OCI-LY7 (cell line): ENCODE measurements at places on chromosomes 4 and X. TPM values are rescaled to one million over a fixed set of nuclear protein-coding genes. Genes with fewer than 3 reads are reported as not detected.

DNA sequence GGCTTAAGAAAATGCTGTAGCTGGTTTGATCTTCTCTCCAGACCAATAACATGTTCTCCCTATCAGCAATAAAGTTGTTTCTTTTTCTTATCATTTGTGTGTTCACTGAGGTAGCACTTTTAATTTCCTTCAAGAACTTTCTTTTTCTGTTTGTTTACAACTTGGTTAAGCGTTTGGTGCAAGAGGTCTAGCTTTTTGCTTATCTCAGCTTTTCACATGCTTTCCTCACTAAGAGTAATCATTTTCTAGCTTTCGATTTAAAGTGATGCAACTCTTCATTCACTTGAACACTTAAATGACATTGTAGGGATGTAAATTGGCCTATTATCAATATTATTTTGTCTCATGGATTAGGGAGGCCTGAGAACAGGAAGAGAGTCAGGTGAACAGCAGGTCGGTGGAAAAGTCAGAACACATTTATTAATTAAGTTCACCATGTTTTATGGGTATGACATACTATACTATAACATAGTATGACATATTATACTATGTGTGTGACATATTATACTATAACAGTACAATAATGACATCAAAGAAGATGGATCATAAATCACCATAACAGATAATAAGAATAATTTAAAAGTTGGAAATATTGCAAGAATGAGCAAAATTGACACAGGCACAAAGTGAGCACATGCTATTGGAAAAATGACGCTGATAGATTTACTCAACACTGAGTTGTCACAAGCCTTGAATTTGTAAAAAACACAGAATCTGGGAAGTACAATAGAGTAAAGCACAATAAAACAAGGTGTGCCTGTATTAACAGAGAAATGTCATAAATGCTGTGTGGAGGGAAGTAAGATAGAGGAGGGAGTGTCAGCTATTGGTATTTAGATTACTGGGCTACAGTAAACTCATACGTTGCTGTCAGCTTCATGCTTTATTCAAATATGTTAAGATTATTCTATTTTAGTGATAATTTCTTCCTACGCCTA, 218.6 kb upstream of the SLC7A11 start:
- no peak for DNase-seq

GRCh38 chr4:48021100-48021499, 4.5 kb downstream of the NIPAL1 start:
- DNase-seq = no peak

GRCh38 chr4:142671516-142671915, 174.6 kb downstream of the INPP4B start:
- DNase-seq = no peak

DNA sequence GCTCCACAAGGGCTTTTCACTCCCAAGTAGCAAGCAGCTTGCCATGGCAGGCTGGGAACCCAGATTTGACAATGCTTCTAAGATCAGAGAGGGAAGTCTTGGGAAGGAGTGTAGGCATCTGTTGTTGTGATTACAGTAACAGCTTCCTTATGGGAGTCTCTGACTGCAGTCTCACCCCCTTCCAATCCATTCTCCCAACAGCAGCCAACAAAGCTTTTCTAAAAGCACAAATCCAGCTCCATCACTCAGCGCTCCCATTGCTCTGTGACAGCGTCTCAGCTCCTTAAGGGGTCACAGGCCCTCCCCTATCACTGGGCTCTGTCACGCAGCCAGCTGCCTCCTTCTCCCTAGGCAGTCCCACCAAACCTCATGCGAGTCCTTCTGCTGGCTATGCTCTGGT, 7.1 kb downstream of the IGFBP7 start:
- DNase-seq = no peak

- DNase-seq = no peak
Observed at GRCh38 chrX:66018585-66019309, 21.1 kb downstream of the VSIG4 start.

SATL1 gene
- total RNA-seq = 0.17 TPM in 1 of 2 replicates, not detected in the other

DNA sequence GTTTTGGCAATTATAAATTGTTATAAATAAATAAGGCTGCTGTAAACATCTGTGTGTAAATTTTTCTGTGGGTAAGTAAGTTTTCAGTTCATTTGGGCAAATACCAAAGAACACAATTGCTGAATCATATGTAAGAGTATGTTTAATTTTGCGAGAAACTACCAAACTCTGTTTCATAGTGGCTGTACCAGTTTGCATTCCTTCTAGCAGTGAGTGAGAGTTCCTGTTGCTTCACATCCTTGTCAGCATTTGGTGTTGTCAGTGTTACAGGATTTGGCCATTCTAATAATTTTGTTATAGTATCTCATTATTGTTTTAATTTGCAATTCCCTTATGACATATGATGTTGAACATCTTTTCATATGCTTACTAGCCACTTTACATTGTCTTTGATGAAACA, 48.4 kb downstream of the ARFIP1 start:
- no peak for DNase-seq

OTC gene
- not detected in 2 replicates for total RNA-seq

DNA sequence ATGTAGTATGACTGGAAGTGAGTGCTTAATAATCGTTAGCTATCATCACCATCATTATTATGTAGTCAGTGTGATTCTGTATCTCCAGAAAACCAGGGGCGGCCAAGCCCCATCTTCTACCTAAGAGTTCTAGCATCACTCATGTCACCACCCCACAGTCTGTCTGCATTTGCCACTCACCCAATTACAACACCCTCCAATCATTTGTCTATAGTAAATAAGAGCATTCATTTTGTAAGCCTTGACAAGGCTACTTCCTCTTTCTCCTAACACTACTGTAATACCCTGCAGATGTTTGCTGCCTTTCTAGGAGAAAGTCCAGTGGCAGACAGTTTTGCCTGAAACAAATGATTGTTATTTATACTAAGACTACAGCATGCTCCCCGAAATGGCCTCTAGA, 15.8 kb upstream of the IL21 start:
- DNase-seq = no peak
